ENCODE measurements at places on chromosomes 7 and 10.

- DNase-seq = no peak
Observed at GRCh38 chr10:124721330-124722045, 22.7 kb downstream of the FAM53B start.

DNA sequence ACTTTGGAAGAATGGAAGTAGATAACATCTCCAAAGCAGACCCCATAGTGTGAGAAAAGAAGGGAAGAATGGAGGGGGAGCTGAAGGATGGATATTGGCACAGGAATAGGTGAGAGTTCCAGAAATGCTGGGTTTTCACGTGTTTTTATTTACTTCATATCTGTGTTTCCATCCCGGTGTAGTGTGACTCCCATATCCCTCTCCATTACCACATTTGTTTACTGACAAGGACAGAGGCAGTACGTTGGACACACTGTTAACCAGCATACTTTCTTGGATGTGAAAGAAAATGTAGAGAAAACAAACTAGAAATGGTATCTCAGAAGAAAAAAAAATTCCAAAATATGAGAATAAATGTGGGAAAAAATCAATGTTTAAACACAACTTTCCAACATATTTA is 124.4 kb upstream of the PFKP start:
- no peak for DNase-seq

DNA sequence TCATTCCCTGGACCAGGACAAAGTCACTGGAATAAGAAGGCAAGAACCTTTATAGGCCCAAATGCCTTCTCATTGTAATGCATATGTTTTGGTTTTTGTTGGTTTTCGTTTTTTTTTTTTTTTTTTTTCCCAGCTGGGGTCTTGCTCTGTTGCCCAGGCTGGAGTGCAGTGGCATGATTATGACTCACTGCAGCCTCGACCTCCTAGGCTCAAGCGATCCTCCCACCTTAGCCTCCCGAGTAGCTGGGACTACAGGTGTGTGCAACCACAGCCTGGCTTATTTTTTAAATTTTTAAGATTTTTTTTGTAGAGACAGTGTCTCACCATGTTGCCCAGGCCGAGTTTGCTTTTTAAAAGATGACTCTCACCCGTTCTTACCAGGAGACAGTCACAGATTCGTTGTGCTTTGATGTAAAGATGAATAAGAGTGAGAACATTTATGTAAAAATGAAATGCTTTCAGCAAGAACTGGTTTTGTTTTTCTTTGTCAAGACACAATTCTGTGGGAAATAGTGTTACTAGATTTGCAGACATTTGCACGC is 7.6 kb downstream of the IQCE start:
- no peak for DNase-seq

GRCh38 chr10:7033031-7033430 is 377.8 kb downstream of the SFMBT2 start:
- DNase-seq = no peak

DNA sequence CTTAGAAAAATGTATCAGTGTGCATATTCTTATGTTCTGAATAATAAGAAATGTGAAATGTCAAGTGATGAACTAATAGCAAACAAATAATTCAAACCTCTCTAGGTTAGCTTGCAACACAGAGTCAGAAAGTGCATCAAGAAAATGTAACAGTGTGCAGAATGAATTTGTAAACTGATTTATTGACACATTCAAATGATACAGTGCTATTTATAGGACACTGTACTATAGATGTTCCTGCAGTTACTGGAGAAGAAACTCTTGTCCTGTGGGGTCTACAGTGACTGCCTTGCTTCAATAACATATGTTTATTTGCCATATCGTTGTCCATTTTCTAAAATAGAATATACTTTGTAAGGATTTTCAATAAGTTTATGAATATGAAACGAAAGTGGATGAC is 639.0 kb downstream of the CNTNAP2 start:
- DNase-seq = no peak

- DNase-seq = no peak
Observed at GRCh38 chr7:25569765-25570164, 341.5 kb upstream of the NPVF start.

- no peak for DNase-seq
Observed at GRCh38 chr10:31142026-31142425, 110.4 kb upstream of the ZNF438 start.

- DNase-seq = no peak
Observed at GRCh38 chr10:65531545-65531944, 1394.3 kb upstream of the LRRTM3 start.

GRCh38 chr7:16098058-16098457 is 323.3 kb downstream of the CRPPA start:
- no peak for DNase-seq

DNA sequence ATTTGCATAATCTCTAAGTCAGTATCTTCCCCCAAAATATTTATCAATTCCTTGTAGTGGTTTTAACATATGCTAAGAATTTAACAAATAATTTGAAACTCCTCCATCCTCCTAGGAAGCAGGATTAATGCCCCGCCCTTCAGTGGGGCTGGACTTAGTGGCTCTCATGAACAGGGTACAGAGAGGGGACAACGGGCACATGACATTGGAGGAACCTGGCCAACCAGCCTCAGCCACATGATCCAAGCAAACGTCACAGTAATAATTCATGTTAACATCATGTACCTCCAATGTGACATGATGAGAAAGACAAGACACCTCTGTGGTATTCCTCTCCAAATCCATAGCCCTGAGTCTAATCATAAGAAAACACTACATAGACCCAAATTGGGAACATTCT is 50.5 kb downstream of the NUDCD3 start:
- DNase-seq = no peak

Measured in stimulated activated CD8-positive, alpha-beta memory T cell treated with anti-CD3 and anti-CD28 coated beads, Interleukin-7, amount 100 ng/mL, for 48 hours (primary cell).